Nucleus accumbens (tissue), 56 donors: ENCODE measurements at places on chromosomes 4 and X.

GRCh38 chr4:73777612-73778011 is 37.2 kb downstream of the CXCL8 start:
- no peak for DNase-seq

DNA sequence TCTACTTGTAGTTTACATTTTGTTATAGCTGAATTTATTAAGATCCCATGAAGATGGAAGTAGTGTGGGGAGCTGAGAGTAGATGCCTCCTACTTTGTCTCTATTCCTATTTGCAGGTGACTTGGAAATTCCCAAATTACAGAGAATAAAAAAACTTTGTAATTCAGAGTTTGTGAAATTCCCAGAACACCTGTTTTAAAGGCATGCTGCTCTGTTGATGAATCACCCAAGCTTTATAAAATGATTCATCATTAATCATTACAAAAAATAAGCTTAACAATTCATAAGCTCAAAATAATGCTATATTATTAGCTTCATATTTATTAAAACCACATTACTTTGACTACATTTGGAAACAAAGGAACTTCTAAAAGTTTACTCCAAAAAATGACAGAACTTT is 856.3 kb downstream of the RPA4 start:
- DNase-seq, result no peak

GRCh38 chrX:121084903-121085611 is 37.6 kb downstream of the GLUD2 start:
- DNase-seq, result no peak

- DNase-seq, result no peak
Measured at GRCh38 chr4:154807042-154807630, 26.1 kb downstream of the RBM46 start.

GRCh38 chrX:98924511-98924910 is 1485.6 kb downstream of the PCDH19 start:
- DNase-seq, result no peak
